ENCODE measurements at places on chromosomes 3 and 15.

DNA sequence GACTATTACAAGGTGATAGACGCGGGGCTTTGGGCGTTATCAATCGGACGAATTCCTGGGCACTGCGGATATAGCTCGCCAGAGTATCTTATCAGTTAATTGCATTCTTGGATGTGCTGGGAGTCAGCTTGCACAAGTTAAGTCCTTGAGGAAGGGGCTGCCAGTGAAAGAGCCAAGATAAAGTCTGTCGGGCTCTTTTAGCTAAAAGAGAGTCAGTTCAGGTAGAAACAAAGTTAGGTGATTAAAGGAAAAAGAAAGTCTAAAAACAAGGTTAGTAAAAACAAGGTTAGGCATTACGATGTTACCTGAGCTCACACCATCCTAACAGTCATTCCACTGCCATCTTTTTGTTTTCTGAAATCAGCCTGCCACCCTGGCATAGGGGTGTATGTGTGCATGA lies 6.1 kb upstream of the MCF2L2 start:
- DNase-seq, result no peak

DNA sequence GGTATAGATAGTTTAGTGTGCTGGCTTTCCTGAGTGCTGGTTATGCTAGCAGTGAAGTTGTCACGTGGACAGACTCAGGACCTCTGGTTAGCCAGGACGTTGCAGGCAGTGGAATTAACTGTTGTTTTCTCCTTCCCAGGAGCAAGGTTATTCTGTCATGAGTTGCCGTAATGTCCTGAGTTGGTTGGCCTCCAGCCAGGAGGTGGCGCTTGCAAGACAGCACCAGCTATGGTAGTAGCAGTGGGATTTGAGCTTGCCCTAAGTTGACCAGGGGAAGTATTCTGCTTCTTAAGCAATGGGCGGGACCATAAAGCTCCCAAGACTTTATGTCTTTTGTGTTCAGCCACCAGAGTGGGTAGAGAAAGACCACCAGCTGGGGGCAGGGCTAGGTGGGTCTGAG lies 240.7 kb upstream of the DNAJC19 start:
- no peak for DNase-seq

GRCh38 chr3:147758771-147759170 lies 349.6 kb downstream of the ZIC1 start:
- no peak for DNase-seq

DNA sequence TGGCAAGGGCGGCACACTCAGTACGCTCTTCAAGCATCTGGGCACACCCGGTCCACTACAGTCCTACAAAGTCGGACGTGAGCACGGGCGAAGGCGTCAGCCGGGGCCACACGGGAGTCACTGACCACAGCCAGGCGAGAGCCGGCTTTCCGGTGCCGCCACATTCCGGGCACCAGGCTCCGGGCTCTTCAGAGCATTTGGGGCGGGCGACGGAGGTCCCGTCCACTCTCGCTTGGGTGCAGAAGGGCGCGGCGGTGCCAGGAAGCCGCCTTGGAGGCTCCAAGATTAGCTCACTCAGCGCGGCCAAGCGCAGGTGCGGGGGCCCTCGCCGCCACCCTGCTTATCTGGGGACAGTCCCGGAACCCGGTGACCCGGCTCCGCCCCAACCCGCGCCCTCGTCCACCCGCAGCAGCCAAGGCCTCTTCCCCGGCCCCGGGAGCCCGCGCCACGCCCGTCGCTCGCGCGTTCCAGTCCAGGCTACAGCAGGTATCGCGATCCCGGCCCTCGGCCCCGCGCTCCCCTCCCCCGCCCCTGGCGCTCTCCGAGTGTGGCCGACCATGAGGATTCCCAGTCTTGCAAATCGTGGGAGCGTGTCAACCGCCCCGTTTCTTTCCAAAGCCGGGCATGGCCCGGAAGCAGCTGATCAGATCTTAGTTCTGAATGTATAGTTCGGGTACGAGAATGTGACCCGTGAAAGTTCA lies at the start of gene ADPRH:
Gene ADPRH (plus strand): TSS at position 127 of the 701 bp plus-strand sequence. CDS start 2,678 bp downstream, outside the sequence.
- DNase-seq, result peak; percentile 81
